ENCODE measurements at places on chromosomes 3 and 15.
A peak's percentile ranks its signal among the peaks of the same experiment; 100 is the strongest.

DNA sequence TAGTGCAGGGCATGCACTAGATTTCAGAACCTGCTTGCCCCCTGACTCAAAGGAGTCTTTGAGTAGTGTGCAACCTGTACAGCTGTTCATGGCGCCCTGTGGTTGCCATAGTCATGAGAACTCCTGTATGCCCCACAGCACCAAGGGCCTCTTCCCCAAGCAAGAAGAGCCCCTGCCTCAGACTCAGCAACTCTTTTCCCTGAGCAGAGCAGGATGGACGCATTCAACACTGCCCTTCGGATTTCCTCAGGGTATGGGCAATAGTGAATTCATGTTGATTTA, 89.7 kb upstream of the KLF13 start:
- DNase-seq: no peak

DNA sequence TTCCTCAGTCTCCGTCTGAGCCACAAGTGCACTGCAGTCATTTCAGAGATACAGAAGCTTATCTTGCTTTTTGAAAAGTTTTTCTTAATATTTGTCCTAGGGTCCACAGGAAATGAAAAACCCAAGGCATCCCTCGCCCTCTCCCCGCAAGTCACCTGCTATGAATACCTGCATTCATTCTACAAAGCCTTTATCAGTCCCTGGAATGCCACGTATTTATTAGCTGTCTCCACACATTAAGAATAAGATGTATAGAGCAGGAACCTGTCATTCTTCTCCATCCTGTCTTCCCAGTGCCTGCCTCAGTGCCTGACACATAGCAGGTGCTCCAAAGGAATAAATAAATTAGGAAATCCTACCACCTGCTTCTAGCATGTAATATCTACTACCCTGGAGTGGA, 73.3 kb upstream of the ICE2 start:
- DNase-seq: no peak

GRCh38 chr15:56808160-56808559, 74.9 kb upstream of the ZNF280D start:
- no peak for DNase-seq

DNA sequence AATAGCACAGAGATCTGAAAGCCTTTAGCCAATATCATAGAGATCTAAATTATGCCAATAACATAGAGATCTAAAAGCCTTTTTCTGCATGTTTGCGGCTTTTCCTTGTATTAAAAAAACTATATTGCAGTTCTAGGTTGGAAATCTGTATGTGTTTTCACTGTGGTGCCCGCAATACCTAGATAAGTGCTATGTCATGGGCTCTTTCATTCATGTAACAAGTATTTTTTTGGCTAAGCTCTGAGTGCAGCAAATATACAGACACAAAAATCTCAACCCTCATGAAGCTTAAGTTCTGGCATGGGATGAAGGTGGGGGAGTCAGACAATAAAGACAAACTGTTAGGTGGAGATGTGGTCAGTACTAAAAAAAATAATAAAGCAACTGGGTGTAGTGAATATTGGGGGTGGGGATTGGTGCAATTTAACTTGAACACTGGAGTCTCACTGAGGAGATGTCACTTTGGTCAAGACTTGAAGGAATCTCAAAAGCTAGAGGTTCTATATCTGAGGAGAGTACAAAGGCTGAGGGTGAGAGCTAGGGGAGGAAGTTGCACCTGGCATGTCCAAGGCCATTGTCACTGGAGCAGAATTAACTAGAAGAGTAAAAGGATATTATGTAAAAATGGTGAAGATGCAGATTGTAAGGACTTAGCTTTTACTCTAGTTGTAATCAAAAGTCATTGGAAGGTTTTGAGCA, 973 bp downstream of the BUB1B start:
- DNase-seq: no peak

DNA sequence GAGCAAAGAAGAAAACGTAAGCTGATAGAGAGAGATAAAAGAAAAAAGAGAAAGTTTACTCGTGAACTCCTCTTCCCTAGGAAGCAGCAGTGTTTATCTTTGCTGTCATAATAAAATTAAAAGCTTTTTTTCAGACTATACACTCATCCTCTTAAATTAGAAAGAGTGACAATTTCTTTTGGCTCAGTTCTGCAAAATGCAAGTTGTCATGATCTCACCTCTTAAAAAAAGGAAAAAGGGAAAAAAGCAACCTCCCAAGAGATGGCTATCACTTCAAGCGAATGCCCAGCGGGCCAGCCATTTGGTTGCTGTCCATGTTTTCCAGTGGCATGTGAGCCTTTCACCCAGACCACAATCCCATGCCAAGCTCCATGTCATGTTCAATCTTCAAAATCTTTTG, 7.0 kb upstream of the THBS1 start:
- DNase-seq: no peak

DNA sequence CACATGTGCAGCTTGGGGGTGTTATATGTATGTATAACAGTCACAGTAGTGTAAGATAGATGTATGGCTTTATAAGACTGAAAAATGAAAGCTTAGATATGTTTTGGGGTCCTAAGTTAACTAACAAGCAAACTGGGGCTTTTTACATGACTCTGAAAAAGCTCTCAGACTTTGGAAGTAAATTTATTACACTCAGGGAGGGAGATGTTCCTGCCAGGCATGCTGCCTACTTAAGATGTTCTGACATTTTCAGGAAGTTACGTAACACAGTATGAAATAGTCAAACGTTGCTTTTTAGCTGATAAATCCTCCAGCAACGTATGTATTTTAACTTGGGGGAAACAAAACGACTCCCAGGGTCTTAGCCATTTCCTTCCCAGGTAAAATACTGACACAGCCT, 1.7 kb upstream of the IFT57 start:
- peak; percentile 60 for DNase-seq

DNA sequence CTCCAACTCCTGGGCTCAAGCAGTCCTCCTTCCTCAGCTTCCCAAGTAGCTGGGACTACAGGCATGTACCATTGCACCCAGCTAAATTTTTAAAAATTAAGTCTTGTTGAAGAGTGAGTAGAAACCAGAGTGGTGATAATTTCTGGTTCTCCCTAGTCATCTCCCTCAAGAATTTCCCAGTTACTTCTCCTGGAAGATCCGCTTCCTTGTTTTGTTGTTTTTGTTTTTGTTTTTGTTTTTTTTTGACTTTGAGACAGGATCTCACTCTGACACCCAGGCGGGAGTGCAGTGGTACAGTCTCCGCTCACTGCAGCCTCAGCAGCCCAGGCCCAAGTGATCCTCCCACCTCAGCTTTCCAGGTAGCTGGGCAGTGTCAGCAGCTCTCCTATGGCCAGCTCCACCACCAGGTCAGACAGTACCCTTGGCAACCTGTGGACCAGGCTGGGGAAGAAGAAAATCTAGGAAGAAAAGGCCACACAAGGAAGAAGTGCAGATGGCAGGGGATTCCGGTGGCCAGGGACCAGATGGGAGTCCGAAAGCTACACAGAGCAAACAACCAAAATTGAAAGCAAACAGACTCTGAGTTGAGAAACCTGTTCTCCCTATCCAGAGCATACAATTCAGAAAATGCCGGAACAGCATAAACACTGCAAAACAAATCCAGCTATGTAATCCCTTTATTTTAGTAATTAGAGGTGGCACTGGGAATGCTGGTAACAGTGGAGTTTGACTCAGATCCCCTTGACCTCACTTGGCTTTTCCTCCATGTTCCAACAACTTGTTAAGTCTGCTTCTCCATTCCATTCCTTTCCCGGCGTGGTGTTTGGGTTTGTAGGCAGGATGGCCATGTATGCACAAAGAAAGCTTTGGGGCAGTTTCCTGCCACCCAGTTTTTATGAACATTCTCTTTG, 266.6 kb upstream of the CTDSPL start:
- no peak for DNase-seq

- no peak for DNase-seq
Observed at GRCh38 chr3:129663045-129663446, 56.6 kb upstream of the PLXND1 start.

DNA sequence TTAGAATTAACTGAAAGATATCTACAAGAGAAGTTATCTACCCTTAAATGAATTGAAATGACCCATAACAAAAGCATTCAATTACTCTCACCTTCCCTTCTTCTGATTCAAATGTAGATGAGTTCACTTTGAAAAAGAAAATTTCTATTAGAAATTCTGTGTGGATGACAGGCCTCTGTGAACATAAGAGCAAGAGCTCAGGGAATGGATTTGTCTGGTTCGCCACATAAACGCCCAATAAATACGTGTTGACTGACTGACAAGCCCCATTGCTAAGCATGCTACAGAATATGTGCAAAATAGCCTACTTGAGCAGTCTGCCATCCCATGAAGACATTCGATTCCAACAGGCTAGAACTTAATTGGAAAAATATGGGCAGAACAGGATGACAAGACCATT, 315.9 kb downstream of the MECOM start:
- DNase-seq: no peak

GRCh38 chr3:61239871-61240270, 11.4 kb downstream of the FHIT start:
- no peak for DNase-seq

DNA sequence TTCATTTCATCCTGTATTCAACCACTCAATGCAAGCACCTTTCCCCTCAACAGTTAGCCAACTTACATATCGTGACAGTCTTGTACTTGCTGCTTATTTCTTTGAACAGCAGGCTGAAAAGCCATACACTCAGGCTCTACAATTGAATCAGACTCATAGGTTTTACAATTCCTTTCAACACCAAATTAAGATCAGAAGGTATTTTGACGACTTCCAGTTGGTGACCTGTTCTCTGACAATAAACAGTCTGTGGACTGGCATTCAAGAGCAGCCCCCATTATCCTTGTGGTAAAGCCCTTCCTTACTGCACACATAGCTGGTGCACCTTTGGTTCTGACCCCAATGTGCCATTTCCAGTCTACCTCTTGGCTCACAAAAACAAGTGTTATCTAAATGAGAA, 140.0 kb upstream of the MB21D2 start:
- no peak for DNase-seq

DNA sequence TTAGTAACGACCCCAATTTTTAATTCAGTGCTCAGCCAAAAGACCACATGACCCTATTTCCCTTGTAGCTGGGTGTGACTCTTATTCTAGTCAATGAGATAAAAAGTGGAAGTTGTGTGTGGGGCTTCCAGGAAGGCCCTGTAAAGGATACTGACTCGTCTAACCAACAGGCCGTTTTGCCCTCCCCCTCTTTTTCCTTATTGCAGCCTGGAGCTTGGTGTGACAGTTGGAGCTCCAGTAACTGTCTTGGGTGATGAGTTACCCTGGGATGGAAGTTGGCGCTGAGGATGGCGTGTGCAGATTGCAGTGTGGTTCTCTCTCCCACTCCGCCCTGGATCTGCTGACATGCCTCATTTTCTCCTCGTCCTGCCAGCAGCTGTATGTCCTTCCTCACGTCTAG, 209.3 kb upstream of the PROK2 start:
- no peak for DNase-seq

DNA sequence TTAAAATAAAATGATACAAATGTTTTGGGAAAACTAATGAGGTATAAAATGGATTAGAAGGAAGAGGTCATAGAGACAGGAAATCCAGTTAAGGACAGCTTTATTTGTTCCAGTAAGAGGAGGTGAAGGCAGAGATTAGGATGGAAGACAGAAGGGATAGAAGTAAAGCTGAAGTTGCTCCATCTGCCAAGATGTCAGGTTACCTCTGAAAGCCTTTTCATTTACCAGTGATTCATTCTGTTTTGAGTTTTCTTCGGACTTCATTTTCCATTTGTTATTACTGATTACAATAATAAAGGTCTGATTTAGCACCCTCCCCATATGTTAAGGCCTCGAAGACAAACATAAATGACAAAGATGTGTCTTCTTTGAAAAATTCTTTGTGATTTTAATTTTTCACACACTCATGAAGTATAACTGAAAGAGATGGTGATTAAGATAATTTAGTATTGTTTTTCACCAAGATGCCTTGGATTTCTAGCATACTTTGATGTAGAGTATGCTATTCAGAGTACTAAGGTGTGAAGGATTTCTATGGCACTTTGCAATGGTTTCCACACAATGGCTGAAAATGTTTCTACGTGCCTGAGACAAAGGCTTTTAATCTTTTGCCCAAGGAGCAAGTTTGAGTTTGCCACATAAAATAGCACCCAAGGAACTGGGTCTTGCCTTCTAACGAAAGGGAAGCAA, 75.4 kb upstream of the PLAAT1 start:
- no peak for DNase-seq

DNA sequence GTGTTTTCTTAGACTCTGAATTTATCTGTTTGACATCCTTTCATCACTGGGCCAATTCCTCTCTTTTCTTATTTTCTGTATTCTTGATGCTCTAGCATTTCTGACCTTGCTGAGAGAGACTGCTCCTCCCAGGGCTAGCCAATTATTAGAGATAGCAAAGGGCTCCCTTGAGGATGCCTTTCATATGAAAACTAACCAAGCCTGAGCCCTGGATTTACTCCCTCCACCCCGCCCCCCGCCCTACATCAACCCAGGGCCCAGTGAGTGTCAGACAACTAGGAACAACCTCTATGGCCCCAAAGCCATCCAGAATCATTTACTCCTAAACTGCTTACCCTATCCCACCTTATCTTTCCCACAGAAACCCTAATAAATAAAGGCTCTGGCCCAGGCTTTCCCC, 69.7 kb upstream of the LARS2 start:
- DNase-seq: no peak

GRCh38 chr3:197883541-197883940, 66.4 kb upstream of the RPL35A start:
- DNase-seq: no peak

DNA sequence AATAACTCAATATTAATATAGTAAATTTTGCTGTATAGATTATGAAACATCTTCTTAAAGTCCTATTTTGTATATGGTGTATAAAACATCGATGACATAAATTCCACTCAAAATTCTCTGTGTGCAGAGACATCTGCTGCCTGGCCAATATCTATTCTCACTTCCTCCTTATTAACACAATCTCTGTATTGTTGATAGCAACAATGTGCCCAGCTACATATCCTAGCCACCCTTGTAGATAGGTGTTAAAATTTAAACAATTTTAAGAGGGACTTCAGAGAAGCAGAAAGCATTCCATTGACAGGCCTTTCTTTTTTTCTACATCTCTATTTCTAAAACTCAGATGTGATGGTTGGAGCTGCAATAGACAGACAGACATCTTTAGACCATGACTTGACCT, 72.3 kb downstream of the FGF12 start:
- DNase-seq: no peak

- no peak for DNase-seq
Observed at GRCh38 chr3:70988111-70988510, 595.4 kb downstream of the FOXP1 start.

GRCh38 chr3:38306941-38307340, 24.8 kb downstream of the SLC22A14 start:
- DNase-seq: no peak

GRCh38 chr3:87564438-87564837, 288.1 kb upstream of the POU1F1 start:
- DNase-seq: no peak

- no peak for DNase-seq
Observed at GRCh38 chr3:136617198-136617597, 135.0 kb downstream of the STAG1 start.

- no peak for DNase-seq
Observed at GRCh38 chr15:23762026-23762425, 74.9 kb upstream of the NDN start.

GRCh38 chr3:120778776-120779175, 36.2 kb downstream of the GTF2E1 start:
- DNase-seq: no peak
